ENCODE measurements at places on chromosomes 3 and 15.

GRCh38 chr3:131518680-131519079 is 15.9 kb upstream of the MRPL3 start:
- no peak for DNase-seq

DNA sequence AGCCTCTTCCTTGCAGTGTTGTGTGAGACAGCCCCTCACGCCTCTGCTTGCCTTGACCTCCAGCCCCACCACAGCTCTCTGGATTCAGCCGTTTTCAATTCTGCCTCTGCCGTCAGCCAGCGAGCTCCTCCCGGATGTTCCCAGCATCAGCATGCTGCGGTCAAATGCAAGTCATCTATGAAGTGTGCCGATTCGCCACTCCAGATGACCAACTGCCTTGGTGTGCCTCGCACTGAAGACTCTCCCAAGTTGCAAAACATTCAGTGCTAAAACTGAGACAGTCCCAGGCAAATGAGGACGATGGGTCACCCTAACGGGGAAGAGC is 30.6 kb upstream of the RASA2 start:
- no peak for DNase-seq

GRCh38 chr3:79406175-79406574 is 361.6 kb downstream of the ROBO1 start:
- DNase-seq, result no peak

DNA sequence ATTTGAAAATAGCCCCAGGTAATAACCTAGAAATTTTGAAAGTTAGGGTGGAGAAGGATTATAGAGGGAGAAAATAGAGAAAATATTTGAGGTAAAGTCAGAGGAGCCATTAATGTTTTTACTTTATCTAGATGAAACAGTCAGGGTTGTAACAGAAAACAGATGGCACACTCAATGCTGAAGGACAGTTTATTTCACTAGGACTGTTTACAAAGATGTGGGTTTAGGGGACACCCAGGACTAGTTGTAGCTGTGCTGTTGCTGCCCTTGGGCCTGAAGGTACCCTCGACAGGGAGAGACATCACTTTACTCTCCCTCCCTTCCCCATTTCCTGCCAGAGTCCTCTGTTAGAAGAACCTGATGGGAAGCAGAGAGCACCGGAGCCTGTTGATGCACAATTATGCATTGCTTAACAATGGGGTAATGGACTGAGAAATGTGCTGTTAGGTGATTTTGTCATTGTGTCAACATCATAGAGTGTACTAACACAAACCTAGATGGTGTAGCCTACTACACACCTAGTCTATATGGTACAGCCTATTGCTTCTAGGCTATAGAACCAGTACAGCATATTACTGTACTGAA is 103.8 kb downstream of the GALK2 start:
- no peak for DNase-seq

DNA sequence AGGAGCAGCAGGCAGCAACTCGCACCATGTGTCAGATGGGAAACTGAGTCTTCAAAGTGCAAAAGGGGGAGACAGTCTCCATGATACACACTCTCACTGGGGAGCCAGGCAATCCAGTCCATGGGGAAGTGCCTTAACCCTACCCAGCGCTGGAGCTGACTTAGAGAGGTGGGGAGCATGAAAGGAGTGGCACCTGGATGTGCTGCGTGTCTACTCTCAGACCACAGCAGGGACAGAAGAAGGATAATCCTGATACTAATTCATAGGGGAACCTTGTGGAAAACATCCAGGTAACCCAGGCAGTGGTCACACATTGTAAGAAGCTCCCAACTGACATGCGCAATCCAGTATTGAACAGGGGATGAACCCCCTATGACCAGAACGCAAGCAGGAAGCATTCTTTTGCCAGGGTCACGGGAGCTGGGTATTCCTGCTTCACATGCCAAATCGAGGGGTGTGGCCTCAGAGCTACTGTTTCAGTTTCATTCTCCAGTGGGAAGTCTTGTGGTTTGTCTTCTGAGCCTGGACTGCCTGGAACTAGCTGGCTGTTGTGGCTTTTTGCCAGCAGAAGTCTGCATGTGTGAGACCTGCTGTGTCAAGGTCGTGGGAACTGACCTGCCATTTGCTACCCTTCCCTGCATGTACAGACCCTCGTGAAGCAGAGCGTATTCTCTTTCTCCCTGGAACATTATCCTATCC is 367.6 kb upstream of the NDN start:
- DNase-seq, result no peak

GRCh38 chr15:45083223-45083622 is 30.7 kb downstream of the DUOX2 start:
- no peak for DNase-seq

- DNase-seq, result no peak
Observed at GRCh38 chr3:25679642-25680302, 15.1 kb upstream of the TOP2B start.

DNA sequence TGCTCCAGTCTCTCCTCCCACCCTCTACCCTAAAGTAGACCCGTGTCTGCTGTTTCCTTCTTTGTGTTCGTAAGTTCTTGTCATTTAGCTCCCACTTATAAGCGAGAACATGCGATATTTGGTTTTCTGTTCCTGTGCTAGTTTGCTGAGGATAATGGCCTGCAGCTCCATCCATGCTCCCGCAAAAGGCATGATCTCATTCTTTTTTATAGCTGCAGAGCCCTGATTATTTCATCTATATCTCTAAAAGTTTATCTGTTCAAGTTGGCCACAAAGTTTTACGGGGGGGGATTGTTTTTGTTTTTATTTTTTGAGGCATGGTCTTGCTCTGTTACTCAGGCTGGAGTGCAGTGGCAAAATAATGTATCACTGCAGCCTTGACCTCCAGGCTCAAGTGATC is 4.4 kb upstream of the NEO1 start:
- no peak for DNase-seq

GRCh38 chr3:40143283-40144090 is 166.0 kb upstream of the EIF1B start:
- DNase-seq, result no peak

DNA sequence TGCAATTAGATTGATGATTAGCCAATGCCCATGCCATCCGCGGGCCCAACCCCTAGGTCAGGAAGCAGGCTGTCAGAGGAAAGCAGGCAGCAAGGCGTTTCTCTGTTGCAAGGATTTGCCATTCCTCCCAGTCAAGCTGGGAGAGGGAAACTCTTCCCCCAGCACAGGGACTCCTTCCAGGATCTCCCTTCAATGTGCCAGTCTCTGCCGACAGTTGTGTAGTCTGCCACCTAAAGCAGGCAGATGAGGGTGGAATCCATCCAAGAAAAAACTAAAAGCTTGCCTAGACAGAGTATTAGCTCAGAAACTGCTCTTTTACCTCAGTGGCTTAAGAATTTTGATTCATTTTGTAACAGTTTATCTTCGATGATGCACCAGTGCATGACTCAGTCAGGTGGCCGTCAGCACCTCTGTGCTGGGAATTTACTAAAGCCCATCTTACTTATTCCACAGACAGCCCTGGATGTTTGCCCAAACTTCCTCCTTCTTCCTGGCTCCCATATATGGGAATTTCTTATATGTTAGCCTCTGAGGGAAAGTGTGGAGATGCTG is 501.5 kb upstream of the THBS1 start:
- DNase-seq, result no peak

DNA sequence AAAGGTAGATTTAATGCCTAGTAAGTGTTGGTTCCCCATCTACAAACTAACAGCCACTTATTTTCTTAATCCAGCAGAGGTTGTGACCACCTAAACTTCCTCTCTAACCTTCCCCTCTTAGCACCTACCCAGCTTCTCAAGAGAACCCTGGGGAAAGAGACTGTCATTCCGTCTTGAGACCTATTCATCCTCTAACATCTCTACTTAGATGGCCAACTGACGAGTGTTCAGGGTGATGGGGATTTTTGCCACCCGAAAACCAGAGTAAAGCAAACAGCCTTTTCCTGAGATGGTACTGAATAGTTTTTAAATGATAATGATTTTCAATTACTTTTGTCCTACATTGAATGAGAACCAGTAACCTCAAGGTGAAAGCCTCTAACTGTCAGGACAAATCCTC is 9.3 kb upstream of the GBE1 start:
- no peak for DNase-seq

DNA sequence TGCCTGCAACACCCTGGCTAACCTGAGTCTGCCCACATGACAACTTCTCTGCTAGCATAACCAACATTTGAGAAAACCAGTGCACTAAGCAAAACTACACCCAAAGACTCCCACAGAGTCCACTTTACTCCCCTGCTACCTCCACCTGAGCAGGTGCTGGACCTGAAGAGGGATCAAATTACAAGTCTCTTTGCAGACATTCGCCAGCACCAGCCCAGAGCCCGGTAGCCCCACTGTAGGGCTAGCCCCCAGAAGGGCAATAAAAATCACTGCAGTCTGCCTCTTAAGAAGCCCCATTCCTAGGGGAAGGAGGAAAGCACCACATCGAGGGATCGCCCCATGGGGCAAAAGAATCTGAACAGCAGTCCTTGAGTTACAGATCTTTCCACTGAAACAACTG is 472.2 kb downstream of the GRM7 start:
- no peak for DNase-seq

- no peak for DNase-seq
Observed at GRCh38 chr3:24886501-24886900, 391.9 kb upstream of the THRB start.

All from D721Med (cell line).